ENCODE measurements at places on chromosomes 4 and X.

DNA sequence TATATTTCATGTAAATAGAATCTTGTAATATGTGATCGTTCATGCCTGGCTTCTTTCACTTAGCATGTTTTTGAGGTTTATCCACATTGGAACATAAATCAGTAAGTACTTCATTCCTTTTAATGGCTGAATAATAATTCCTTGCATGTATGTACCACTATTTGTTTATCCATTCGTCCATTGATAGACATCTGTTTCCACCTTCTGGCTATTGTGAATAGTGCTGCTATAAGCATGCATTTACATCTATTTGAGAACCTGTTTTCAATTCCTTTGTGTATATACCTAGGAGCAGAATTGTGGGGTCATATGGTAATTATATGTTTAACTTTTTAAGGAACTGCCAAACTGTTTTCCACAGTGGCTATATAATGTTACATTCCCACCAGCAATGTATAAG is 356.7 kb upstream of the DIPK2B start:
- H3K4me1 ChIP-seq = no peaks in the 10 kb centered on the region
- H3K27ac ChIP-seq = no peak overlapping the region
- peaks cover 33% of the 10 kb centered on the region for H3K27me3 ChIP-seq
- peak; percentile 32 for DNase-seq
- H3K4me3 ChIP-seq = no peak overlapping the region
- no peaks in the 10 kb centered on the region for H3K36me3 ChIP-seq

- no peaks in the 10 kb centered on the region for H3K27me3 ChIP-seq
- no peaks in the 10 kb centered on the region for H3K36me3 ChIP-seq
- H3K4me3 ChIP-seq = no peak overlapping the region
Measured at GRCh38 chr4:24753519-24753918, 41.9 kb upstream of the SOD3 start.

- no peaks in the 10 kb centered on the region for H3K27me3 ChIP-seq
- H3K36me3 ChIP-seq = no peaks in the 10 kb centered on the region
Measured at GRCh38 chr4:108902769-108903168, 139.9 kb upstream of the ETNPPL start.

- H3K36me3 ChIP-seq = no peaks in the 10 kb centered on the region
- peak overlapping the region; percentile 12 for H3K4me3 ChIP-seq
- peaks cover 22% of the 10 kb centered on the region for H3K4me1 ChIP-seq
- peak overlapping the region; percentile 88 for H3K27ac ChIP-seq
- DNase-seq = peak; percentile 93
Measured at GRCh38 chr4:32140636-32141035, 1420.5 kb downstream of the PCDH7 start.

- H3K4me1 ChIP-seq = peaks cover 22% of the 10 kb centered on the region
- H3K4me3 ChIP-seq = no peak overlapping the region
- H3K27me3 ChIP-seq = no peaks in the 10 kb centered on the region
Measured at GRCh38 chr4:162791226-162791625, 375.5 kb downstream of the NAF1 start.

DNA sequence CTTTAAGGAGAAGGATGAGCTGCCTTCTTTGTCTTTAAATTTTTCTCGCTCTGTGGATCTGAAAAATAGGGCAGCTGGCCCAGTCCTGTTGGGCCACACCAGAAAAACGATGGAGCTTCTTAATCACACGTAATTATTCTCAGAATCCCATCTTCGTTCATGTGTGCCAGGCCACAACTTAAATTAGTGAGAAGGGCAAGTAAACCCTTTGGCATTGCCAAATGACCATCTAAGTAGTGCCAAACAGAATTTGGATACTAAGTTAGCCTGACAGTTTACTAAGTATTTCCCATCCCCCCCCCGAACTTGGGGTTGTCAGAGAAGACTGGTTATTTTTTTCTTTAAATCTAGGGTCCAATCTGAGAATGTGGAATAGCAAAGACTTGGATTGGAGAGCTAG is 62.0 kb downstream of the CASP3 start:
- no peaks in the 10 kb centered on the region for H3K36me3 ChIP-seq
- H3K27ac ChIP-seq = no peak overlapping the region
- no peak for DNase-seq
- no peak overlapping the region for H3K4me3 ChIP-seq

DNA sequence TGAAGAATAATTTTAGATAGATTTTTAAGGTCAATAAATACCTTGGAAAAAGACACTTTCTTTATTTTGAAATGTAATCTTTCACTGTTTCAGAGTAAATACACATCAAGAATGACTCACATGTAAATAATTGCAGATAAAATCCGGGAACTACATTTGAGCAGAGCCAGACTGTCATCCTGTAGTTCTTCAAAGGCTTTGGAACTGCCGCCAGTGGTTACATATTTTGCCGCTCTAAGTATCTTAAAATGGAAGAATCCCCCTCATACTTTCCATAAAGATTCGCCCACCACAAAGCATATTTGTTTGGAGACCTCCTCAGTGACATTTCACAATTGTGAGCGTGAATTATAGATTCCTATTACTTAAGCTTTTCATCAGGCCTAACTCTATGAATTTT is 607.8 kb upstream of the ZFP42 start:
- H3K4me3 ChIP-seq = no peak overlapping the region
- no peaks in the 10 kb centered on the region for H3K27me3 ChIP-seq
- DNase-seq = no peak
- H3K4me1 ChIP-seq = no peaks in the 10 kb centered on the region
- H3K36me3 ChIP-seq = no peaks in the 10 kb centered on the region
- H3K27ac ChIP-seq = no peak overlapping the region

- no peak overlapping the region for H3K4me3 ChIP-seq
- no peaks in the 10 kb centered on the region for H3K36me3 ChIP-seq
- H3K27ac ChIP-seq = no peak overlapping the region
- H3K4me1 ChIP-seq = no peaks in the 10 kb centered on the region
Measured at GRCh38 chrX:84340968-84341367, 153.0 kb upstream of the RPS6KA6 start.

DNA sequence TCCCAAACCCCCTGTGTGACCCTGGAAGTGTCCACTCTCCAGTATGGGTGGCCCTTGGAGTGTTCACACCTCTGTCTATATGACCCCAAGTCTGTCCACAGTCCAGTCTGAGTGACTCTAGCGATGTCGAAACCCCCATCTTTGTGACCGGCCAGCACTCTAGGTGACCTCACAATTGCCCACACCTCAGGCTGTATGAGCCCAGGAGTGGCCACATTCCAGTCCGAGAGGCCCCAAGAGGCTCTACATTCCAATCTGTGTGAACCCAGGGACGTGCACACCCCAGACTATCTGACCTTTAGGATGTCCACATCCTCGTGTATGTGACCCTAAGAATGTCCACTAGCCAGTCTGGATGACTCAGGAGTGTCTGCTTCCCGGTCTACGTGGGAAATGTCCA is 7.3 kb upstream of the GLOD5 start:
- H3K27me3 ChIP-seq = no peaks in the 10 kb centered on the region
- H3K4me1 ChIP-seq = no peaks in the 10 kb centered on the region
- no peak for DNase-seq
- H3K36me3 ChIP-seq = no peaks in the 10 kb centered on the region
- H3K4me3 ChIP-seq = no peak overlapping the region

GRCh38 chr4:13328591-13328990 is 155.5 kb downstream of the RAB28 start:
- H3K27me3 ChIP-seq = no peaks in the 10 kb centered on the region
- H3K36me3 ChIP-seq = peaks cover 6% of the 10 kb centered on the region
- H3K4me1 ChIP-seq = no peaks in the 10 kb centered on the region
- H3K27ac ChIP-seq = no peak overlapping the region
- H3K4me3 ChIP-seq = no peak overlapping the region
- no peak for DNase-seq

- peaks cover 6% of the 10 kb centered on the region for H3K4me1 ChIP-seq
- H3K4me3 ChIP-seq = no peak overlapping the region
- DNase-seq = peak; percentile 3
- no peaks in the 10 kb centered on the region for H3K36me3 ChIP-seq
Measured at GRCh38 chr4:19026281-19026680, 1004.7 kb upstream of the LCORL start.

DNA sequence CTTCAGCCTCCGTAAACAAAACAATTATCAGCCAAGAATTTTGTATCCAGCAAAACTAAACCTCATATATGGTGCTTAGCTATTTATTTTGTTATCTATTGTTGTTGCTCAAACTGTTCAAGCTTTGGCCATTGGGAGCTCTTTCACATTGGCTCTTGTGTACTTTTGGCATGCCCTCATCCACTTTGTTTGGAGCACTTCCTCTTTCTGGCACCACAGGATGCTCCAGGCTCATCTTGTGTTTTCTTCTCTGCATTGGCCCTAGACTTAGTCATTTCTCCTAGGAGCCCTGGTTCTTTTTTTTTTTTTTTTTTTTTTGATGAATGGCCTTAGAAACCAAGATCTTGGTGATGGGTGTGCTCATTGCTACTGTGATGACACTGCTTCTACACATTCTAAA is 74.5 kb downstream of the DIPK2B start:
- H3K4me3 ChIP-seq = no peak overlapping the region
- H3K4me1 ChIP-seq = no peaks in the 10 kb centered on the region
- no peak overlapping the region for H3K27ac ChIP-seq
- H3K27me3 ChIP-seq = peaks cover 43% of the 10 kb centered on the region
- no peak for DNase-seq
- H3K36me3 ChIP-seq = peaks cover 5% of the 10 kb centered on the region

GRCh38 chr4:11609751-11610150 is 181.1 kb upstream of the HS3ST1 start:
- H3K36me3 ChIP-seq = no peaks in the 10 kb centered on the region
- no peak for DNase-seq
- peaks cover 14% of the 10 kb centered on the region for H3K4me1 ChIP-seq
- H3K4me3 ChIP-seq = no peak overlapping the region
- H3K27ac ChIP-seq = no peak overlapping the region

DNA sequence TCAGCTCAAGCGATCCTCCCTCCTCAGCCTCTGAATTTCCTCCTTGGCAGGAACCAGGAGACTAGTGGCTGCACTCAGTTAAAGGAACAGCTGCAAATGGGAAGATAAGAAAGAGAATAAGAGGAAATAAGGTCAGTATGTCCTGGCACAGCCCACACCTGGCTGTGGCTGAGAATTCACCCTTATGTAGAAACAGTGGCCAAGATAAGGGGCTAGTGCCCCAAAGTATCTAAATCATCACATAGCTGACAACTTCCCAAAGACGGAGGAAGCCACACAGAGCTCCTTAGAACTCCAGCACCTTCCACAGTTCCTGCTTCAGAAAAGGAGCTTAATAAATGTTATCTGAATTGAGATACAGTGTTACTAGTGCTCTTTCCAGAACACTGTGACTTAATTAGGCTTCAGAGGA is 2.3 kb upstream of the CHIC2 start:
- no peaks in the 10 kb centered on the region for H3K27me3 ChIP-seq
- DNase-seq = no peak
- H3K4me1 ChIP-seq = peaks cover 30% of the 10 kb centered on the region
- H3K4me3 ChIP-seq = peak overlapping the region; percentile 15
- H3K36me3 ChIP-seq = peaks cover 5% of the 10 kb centered on the region

- H3K36me3 ChIP-seq = no peaks in the 10 kb centered on the region
- no peaks in the 10 kb centered on the region for H3K4me1 ChIP-seq
- H3K4me3 ChIP-seq = no peak overlapping the region
- H3K27me3 ChIP-seq = peaks cover 15% of the 10 kb centered on the region
- DNase-seq = no peak
Measured at GRCh38 chr4:42399393-42399792, 2.1 kb downstream of the SHISA3 start.

- H3K27ac ChIP-seq = no peak overlapping the region
- peaks cover 19% of the 10 kb centered on the region for H3K4me1 ChIP-seq
- H3K4me3 ChIP-seq = no peak overlapping the region
Measured at GRCh38 chr4:62455871-62456270, 1255.7 kb downstream of the ADGRL3 start.

- no peak overlapping the region for H3K4me3 ChIP-seq
- no peaks in the 10 kb centered on the region for H3K36me3 ChIP-seq
Measured at GRCh38 chr4:83138946-83139345, 24.4 kb upstream of the PLAC8 start.

DNA sequence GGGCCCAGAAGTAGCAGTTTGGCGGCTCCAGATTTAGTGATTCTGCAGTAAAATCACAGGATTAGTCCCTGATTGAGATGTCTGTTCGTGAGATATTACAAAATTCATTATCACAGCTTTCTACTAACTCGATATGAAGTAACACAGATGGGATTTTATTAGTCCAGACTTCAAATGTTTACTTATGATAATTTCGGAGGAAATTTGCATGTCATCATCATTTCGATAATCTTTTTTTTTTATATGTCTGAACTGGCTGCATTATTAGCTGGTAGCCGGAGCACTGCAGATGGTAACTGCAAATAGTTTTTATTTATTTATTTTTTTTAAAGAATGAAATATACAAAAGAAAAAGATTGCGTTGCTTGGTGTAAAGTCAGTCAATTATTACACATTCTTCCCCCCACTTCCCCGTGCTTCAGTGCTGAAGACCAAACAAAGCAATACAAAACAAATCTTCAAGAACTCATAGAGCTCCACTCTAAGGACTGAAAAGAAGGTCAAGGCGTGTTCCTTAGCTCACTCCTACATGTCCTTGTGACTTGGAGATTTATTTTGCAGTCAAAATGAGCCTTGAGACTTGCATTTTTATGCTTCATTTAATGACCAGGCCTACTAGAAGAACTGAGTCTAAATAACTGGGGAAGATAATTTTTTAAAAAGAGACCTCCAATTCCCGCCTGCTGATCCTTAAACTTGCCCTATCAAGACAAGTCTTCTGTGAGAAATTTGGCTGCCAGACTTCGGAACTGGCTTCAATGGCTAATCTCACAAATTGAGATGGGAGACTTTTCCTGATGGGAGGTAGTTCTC is 11.7 kb upstream of the PITX2 start:
- H3K36me3 ChIP-seq = no peaks in the 10 kb centered on the region
- no peak overlapping the region for H3K27ac ChIP-seq
- H3K4me1 ChIP-seq = peaks cover 12% of the 10 kb centered on the region

DNA sequence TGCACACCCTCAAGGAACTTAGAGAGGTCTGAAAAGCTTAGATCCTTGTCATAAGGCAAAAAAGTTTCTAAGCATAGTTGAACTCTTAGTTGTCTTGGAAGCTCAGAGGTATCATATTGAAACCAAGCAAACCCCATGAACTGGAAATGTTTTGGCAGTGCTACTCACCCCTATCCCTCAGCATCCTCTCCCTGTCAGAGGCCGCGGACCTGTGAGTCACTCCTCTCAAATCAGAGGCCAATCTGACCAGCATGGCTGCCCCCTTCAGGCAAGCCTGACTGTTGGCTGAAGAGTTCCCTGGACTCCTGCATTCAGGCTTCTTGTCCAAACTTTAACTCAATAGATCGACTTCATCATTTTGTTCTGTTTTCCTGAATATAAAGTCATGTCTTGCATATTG is 69.4 kb downstream of the KCNIP4 start:
- no peak overlapping the region for H3K27ac ChIP-seq
- H3K4me1 ChIP-seq = no peaks in the 10 kb centered on the region
- no peaks in the 10 kb centered on the region for H3K27me3 ChIP-seq
- H3K4me3 ChIP-seq = no peak overlapping the region

DNA sequence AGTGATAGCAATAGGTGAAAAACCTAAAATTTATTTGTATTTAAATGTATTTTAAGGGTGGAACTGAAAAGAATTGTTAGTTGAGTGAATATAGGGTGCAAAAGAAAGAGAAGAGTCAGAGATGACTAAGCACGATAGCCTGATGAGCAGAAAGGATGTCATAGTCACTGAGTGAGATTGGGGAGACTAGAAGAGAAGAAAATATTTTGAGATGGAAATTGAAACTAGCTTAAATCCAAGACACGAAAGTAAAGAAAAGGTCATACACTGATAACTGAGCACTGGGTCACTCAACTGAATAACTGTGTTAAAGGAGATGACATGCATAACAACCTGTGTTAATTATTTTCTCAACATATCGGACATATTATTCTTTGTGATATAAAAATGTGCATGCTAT is 55.5 kb downstream of the SPANXN4 start:
- no peak for DNase-seq
- no peak overlapping the region for H3K27ac ChIP-seq
- peaks cover 5% of the 10 kb centered on the region for H3K4me1 ChIP-seq
- no peaks in the 10 kb centered on the region for H3K36me3 ChIP-seq
- no peak overlapping the region for H3K4me3 ChIP-seq

Measured in MCF 10A (cell line).